Suprapubic skin (tissue), 4 donors: ENCODE measurements at places on chromosomes 4 and X.

- H3K4me3 ChIP-seq, result no peak overlapping the region
- no peak overlapping the region for H3K27ac ChIP-seq
- H3K36me3 ChIP-seq, result no peaks in the 10 kb centered on the region
Observed at GRCh38 chr4:128461291-128462102, 173.9 kb upstream of the PGRMC2 start.

DNA sequence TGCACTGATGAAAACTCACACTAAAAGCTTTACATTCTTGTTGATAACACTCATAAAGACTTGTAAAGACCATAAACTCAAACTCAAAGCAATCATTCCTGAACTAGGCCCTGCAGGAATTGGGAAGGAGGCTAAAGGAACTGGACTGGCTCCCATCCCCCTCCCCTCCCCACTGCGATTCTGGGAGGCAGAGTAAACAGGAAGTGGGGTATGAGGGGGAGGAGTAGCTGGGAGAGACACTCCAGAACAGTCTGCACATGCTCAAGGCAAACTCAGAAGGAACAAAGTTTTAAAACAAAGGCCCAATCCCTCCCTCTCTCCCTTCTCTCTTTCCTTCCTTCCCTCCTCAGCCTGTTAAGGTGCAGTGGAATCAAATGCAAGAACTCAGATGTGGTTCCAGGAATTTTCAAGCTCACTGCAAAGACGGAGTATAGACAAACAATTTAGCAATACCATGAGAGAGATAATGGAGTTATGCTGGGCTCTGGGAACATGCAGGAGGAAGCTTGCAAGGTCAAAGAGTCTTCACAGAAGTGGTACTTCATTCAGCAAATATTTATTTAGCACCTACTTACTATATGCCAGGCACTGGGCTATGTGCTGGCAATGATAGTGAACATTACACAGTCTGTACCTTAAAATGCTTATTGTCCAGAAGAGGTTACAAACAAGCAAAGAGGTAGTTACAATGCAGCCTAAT, 15.9 kb downstream of the MID1IP1 start:
- no peak overlapping the region for H3K4me3 ChIP-seq
- H3K36me3 ChIP-seq, result no peaks in the 10 kb centered on the region
- no peak for DNase-seq

- no peak for DNase-seq
- no peak overlapping the region for H3K27ac ChIP-seq
- no peaks in the 10 kb centered on the region for H3K27me3 ChIP-seq
- no peak overlapping the region for H3K4me3 ChIP-seq
- H3K36me3 ChIP-seq, result no peaks in the 10 kb centered on the region
Observed at GRCh38 chr4:64195582-64195981, 213.7 kb downstream of the TECRL start.

DNA sequence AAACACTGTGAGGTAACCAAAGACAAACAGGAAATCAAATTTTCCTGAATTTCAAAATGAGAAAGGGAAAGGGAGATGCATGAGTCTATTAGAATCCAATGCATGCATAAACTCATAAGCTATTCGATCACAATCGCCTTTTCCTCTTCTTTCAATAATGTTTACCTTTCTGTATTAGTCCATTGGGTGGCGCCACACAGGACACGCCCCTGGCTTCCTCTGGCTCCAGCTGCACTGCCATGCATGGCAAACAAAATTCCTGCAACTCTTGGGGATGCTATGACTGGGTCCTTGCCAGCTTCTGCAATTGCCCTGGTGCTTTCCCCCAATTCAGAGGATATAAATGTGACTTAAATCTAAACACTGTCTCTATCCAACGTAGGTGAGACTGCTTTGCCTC, 424.5 kb upstream of the PCDH7 start:
- no peak for DNase-seq
- no peaks in the 10 kb centered on the region for H3K27me3 ChIP-seq
- no peak overlapping the region for H3K27ac ChIP-seq
- no peak overlapping the region for H3K4me3 ChIP-seq

DNA sequence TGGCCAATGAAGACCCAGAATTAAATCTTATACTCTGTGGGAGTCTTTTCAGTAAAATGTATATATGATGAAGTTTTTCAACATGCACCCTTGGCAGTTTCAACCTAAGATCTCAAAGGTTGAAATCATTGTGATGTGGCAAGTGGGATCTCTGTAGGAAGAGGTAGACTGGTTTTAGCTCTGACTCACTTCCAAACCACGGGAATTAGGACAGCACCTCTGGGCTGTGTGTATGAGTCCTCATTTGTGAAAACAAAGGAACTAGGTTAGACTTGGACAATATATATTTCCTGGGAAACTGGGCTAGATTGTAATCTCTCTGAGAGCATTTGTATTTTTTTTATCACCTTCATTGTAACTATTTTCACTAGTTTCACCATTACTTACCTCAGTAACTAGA, 333.0 kb downstream of the ADGRL3 start:
- H3K27me3 ChIP-seq, result no peaks in the 10 kb centered on the region
- no peak overlapping the region for H3K4me3 ChIP-seq
- DNase-seq, result no peak
- no peak overlapping the region for H3K27ac ChIP-seq
- H3K4me1 ChIP-seq, result no peaks in the 10 kb centered on the region
- no peaks in the 10 kb centered on the region for H3K36me3 ChIP-seq

DNA sequence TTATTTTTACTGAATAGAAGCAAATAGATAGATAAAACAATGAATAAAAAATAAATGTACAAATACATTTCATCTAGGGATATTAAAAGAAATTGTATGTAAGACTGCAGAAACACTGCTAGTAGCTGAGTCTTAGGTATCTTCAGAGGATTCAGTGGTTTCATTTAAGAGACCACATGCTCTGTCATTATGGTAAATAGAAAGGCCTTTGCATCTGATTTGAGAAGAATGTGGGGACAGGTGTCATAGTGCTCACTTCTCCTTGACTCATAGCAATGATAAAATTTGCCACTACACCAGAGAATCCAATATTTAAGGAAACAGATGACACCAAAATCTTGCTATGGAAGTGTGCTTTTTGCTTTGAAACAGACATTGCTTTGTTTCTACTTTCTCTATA, 59.8 kb upstream of the PPP1R2C start:
- H3K27ac ChIP-seq, result no peak overlapping the region
- H3K36me3 ChIP-seq, result no peaks in the 10 kb centered on the region
- H3K4me3 ChIP-seq, result no peak overlapping the region
- H3K27me3 ChIP-seq, result no peaks in the 10 kb centered on the region
- H3K4me1 ChIP-seq, result peaks cover 4% of the 10 kb centered on the region

DNA sequence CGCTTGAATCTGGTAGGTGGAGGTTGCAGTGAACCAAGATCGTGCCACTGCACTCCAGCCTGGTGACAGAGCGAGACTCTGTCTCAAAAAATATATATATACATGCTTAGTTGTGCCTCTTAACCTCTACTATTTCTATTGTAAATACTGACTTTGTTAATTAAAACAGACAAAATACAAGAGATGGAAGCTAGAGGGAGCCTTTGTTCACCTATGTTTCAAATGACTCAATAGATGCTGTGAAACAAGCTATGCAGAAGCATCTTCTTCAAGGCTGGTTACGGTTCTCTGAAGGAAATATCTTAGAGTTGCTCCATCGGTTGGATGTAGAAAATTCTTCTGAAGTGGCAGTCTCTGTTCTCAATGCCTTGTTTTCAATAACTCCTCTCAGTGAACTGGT, 6.2 kb downstream of the NCAPG start:
- no peaks in the 10 kb centered on the region for H3K4me1 ChIP-seq
- H3K27me3 ChIP-seq, result no peaks in the 10 kb centered on the region
- H3K27ac ChIP-seq, result no peak overlapping the region
- no peaks in the 10 kb centered on the region for H3K36me3 ChIP-seq
- DNase-seq, result no peak

DNA sequence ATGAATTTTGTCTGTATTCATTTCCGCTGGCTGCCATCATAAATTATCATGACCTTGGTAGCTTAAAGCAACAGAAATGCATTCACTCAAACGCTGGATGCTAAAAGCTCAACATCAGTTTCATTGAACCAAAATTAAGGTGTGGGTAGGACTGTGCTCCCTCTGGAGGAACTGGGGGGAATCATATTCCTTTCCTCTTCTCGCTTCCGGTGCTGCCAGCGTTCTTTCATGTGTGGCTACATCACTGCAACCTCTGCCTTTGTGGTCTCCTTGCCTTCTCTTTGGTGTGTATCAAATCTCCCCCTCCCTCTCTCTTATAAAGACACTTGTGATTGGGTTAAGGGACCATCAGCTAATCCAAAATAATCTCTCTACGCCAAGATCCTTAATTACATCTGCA, 39.5 kb downstream of the NEIL3 start:
- no peaks in the 10 kb centered on the region for H3K4me1 ChIP-seq
- H3K27ac ChIP-seq, result no peak overlapping the region
- H3K36me3 ChIP-seq, result no peaks in the 10 kb centered on the region
- H3K27me3 ChIP-seq, result no peaks in the 10 kb centered on the region

DNA sequence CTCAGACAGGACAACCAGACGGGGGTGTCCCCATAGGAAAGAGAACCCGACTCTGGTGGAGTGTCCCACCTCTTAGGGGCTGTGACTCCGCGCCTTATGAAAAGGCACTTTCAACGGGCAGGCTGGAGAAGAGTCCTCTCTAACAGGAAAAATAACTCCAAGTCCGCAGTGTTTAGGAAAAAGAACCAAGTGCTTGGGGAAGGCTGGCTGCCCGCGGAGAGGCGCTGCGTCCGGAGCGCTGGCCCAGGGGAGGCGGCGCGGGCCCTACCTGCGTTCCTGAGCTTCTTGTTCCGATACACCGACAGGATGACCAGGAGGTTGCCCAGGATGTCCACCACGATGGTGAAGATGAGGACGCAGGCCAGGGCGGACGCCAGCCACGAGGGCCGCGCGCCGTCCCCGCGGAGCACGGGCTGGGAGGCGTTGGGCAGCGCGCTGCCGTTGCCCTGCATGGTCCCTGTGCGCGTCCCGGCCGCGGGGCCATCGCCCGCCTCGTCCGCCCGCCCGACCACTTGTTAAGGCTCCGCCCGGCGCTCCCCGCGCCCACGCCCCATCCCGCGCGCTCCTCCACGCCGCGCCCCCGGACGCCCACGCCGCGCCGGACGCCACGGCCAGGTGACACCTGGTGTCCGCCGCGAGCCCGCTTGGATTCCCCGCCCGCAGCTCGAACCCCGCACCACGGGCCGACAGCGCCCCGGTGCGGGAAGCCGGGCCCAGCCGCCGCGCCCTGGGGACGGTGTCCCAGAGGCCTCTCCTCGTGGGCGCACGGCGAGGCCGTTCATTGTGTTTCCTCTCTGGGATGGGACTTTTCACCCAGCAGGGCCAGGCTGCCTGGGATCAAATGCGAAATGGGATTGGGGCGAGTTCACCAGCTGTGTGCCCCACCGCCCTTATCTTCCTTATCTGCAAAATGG, at the start of gene MTNR1A:
MTNR1A (minus strand) TSS at position 654 of the 914 bp plus-strand sequence; CDS start at position 452, 202 bp downstream.
- H3K4me1 ChIP-seq, result peaks cover 16% of the 10 kb centered on the region
- H3K36me3 ChIP-seq, result no peaks in the 10 kb centered on the region
- peak within 1 kb of the TSS; percentile 46 for H3K4me3 ChIP-seq
- DNase-seq, result no peak
- peaks cover 41% of the 10 kb centered on the region for H3K27me3 ChIP-seq
- H3K27ac ChIP-seq, result no peak within 1 kb of the TSS

GRCh38 chr4:108058685-108059440, 69.2 kb downstream of the HADH start:
- no peaks in the 10 kb centered on the region for H3K4me1 ChIP-seq
- H3K4me3 ChIP-seq, result no peak overlapping the region
- no peaks in the 10 kb centered on the region for H3K36me3 ChIP-seq
- no peak overlapping the region for H3K27ac ChIP-seq
- DNase-seq, result no peak
- peaks cover 4% of the 10 kb centered on the region for H3K27me3 ChIP-seq

DNA sequence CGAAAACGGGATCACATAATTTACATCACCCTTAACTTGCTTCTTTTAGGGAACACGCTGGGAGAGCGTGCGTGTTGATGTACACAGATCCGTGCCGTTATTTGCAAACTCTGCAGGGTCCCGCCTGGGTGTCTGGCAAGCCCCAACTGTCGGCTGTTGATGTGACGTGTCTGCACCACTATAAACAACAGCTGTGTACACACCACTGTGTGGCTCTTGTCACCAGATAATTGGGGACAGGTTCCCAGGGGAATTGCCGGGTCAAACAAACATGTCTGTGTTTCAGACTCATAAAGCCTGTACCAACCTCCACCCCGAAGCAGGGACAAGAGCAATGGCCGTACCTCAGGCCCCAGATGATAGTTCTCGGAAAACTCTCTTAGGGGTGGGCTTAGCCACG, 105.0 kb upstream of the AFAP1 start:
- H3K27ac ChIP-seq, result no peak overlapping the region
- H3K27me3 ChIP-seq, result no peaks in the 10 kb centered on the region
- no peak overlapping the region for H3K4me3 ChIP-seq
- DNase-seq, result no peak
- H3K36me3 ChIP-seq, result no peaks in the 10 kb centered on the region

- H3K4me3 ChIP-seq, result no peak overlapping the region
- H3K36me3 ChIP-seq, result peaks cover 61% of the 10 kb centered on the region
- H3K27me3 ChIP-seq, result no peaks in the 10 kb centered on the region
Observed at GRCh38 chr4:53459548-53459947, 82.1 kb downstream of the FIP1L1 start.

GRCh38 chrX:109974906-109975655, 27.8 kb upstream of the TMEM164 start:
- no peak overlapping the region for H3K4me3 ChIP-seq
- no peaks in the 10 kb centered on the region for H3K36me3 ChIP-seq
- no peak overlapping the region for H3K27ac ChIP-seq
- H3K4me1 ChIP-seq, result no peaks in the 10 kb centered on the region
- no peak for DNase-seq

DNA sequence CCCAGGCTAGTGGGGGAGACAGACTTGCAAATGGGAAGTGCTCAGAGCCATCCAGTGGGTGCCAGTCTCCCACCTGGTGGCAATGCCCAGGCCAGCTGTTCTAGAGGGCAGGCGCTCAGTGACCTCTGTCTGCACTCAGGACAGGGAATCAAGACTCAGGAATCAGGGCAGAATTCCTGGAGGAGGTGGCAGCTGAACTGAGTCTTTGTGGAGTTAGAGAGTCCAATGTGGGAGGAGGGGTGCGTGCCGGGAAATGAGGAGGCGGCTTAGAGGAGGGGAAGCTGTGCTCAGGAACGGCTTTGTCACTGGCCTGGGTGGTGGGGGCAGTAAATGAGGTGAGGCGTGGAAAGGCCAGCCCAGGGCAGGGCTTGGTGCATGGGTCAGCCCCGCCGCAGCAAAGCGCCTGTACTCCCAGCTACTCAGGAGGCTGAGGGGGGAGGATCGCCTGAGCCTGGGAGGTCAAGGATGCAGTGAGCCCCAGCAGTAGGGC, 31.3 kb upstream of the SORCS2 start:
- no peak overlapping the region for H3K27ac ChIP-seq
- H3K36me3 ChIP-seq, result no peaks in the 10 kb centered on the region
- DNase-seq, result peak; percentile 39
- H3K27me3 ChIP-seq, result peaks cover 3% of the 10 kb centered on the region

- H3K4me1 ChIP-seq, result no peaks in the 10 kb centered on the region
- H3K27me3 ChIP-seq, result no peaks in the 10 kb centered on the region
- no peak overlapping the region for H3K4me3 ChIP-seq
- no peaks in the 10 kb centered on the region for H3K36me3 ChIP-seq
- H3K27ac ChIP-seq, result no peak overlapping the region
Observed at GRCh38 chr4:156422576-156422975, 468.9 kb upstream of the CTSO start.
